ENCODE measurements at places on chromosomes 12 and 14.

DNA sequence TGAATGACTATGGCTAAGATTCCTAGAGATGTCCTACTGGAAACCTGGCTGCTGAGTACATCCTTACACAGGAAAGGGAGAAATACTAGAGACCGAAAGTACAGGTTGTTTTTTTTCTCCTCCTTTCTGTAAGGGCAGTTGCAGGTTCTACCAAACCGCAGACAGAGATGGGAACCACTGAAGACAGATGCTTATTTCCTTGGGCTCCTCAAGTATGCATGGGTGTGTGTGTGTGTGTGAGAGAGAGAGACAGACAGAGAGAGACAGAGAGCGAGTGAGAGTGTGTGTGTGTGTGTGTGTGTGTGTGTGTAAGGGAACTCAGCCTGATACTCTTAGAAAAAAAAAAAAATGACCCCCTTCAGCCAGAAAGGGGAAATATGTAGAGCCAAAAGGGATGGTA, 42.5 kb downstream of the MAP4K5 start:
- DNase-seq = no peak

DNA sequence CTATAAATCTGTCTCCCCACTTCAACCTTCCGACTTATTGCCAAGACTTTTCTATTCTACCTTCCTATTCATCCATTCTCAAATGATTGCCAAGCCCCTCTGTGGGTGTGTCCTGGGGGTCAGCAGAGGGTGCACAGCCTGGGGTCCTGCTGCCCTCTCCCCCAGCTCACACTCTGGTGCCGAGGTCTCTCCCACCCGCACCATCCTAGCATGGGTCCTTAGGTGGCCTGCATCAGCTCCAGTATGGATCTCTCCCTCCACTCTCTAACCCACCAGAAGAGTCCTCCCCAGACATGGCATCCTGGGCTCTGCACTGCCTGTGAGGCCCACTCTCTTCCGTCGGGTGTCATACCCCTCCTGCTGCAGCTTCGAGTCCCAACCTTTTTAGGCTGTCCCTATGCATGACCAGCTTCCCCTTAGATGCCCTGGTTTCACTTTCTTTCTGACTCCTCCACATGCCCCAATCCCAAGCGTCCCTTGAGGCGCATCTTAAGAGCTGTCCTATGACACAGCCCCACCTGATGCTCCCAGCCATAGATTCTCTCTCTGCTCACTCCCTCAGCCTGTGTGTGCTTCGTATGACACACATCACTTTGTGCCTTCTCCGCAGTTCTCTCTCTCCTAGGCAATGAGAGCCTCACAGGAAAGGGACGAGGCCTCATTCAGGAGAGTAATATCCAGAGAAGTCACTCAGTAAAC, 43.9 kb downstream of the GIT2 start:
- DNase-seq = no peak

GRCh38 chr12:101850199-101850598, 19.4 kb upstream of the GNPTAB start:
- no peak for DNase-seq

- DNase-seq = no peak
These were observed 3.9 kb upstream of the CMKLR1 start for GRCh38 chr12:108342985-108343384.

DNA sequence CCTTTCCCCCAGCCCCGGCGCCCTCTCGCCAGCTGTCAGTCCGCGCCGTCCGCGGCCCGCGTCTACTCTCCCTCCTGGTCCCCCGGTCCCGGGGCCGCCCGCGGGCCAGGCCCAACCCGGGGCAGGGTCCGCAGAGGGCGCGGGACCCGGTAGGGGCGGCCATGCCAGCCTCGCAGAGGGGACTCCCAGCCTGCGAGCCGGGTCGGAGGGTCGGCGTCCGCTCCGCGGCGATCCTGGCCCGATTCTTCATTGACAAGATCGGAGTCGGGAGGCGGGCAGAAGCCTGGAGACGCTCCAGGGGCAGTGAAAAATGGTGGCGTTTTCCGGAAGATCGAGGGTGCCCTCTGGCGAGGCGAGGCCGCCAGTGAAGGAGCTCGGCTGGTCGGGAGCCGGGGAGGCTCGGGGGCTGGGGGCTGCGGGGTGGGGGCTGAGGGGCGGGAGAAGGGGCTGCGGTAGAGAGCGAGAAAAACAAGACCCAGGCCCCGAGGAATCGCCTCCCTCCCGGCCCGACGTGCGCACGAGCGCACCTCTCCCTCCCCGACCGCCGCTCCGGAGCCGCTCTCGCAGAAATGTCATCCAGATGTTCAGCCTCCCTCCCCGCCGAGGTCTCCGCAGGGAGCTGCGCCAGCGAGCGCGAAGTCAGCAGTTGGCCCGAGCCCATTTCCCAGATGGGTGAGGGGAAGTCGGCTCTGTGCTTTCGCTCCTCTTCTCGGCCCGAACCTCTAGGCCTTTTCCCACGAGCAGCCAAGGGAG, 647 bp upstream of the TGFB3 start:
- DNase-seq = no peak

GRCh38 chr12:12010277-12011039, 60.3 kb upstream of the BCL2L14 start:
- DNase-seq = peak; percentile 24
